ENCODE measurements at places on chromosomes 5 and 9. TPM values are rescaled to one million over a fixed set of nuclear protein-coding genes. Genes with fewer than 3 reads are reported as not detected.

IL13 gene
- total RNA-seq = not detected

FSTL4 gene
- 2.7 TPM for total RNA-seq

DNA sequence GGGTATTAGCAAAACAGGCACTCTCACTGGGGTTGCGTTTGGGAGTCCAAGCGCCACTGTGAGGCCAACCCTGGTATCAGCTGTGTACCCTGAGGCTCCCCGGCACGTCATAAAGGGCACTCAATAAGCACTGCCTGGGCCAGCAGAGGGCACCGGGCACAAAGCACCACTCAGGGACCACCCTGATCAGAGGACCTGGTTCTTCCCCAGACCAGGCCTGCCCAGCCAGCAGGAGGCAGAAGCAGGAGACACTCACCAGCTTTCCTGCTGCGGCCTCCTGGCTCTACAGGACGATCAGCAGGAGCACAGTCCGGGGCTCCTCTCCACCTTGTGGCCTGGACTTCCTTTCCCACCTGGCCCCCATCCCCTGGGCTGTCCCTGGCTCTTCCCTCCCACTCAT, 12.6 kb downstream of the MGAT1 start:
- DNase-seq = no peak

- peak; percentile 66 for DNase-seq
Measured at GRCh38 chr5:108681079-108681921, 66.4 kb upstream of the FER start.

- no peak for DNase-seq
Measured at GRCh38 chr9:117184173-117184572, 230.7 kb downstream of the ASTN2 start.
